ENCODE measurements at places on chromosomes 16 and 17.
A peak's percentile ranks its signal among the peaks of the same experiment; 100 is the strongest.

DNA sequence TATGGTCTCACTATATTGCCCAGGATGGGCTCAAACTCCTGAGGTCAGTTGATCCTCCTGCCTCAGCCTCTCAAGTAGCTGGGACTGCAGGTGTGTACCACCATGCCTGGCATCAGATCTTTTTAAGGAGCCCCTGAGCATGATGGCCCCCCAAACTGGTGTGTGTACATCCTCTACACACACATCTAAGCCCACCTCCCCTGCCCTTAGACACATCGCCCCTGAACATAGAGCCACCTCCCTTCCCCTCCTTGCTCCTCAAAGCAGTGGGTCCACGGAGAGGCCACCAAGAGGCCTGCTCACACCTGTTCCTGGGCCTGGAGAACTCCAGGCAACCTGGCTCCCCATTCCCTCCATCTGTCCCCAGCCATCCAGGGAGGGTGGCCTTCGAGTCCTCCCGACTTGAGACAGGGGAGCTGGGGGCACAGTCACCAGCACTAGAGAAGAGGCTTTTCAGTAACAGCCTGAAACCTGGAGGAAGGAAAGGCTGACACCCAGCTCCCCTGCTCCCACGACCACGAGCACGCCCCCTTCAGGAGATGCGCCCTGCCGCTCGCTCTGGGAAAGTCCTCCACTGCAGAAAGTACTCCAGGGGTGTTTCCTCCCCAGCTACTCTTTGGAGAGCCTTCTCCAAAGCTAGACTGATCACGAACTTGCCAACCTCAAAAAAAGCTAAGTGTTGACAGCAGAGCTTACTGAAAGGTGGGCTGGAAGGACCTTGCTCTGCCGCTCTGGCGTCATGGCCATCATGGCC is 12.6 kb upstream of the PRR29 start:
- no peak for DNase-seq

DNA sequence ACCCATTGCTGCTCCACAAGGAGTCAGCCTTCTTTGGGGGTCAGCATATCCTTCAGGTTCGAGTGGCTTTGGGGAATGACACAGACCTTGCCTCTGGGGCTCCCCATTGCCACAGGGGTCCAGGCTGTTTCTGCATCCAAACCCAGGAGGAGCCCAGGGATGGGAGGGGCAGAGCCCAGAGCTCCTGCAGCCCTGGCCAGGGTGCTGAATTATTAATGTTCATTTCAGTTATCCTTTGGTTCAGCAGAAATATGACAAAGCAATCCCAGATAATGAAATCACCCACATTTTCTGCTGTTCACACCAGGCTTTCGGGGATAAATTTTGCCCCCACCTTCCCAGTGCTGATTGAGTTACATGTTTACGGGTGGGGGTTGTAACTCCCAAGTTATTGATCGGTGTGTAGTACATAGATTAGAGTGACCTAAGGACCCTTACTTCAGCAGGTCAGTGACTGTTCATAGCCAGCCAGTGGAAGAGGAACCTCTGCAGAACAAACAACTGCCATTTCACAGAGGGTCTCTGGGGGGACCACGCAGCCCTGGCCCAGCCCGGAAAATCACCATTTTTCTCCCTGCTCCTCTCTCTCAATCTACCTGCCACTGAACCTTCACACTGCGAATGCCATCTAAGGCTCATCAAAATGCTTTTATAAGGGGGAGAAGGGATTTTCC is 240.3 kb upstream of the N4BP1 start:
- DNase-seq = no peak

- no peak for DNase-seq
These were observed 50.4 kb downstream of the AIPL1 start for GRCh38 chr17:6384481-6384880.

- DNase-seq = no peak
These were observed 24.2 kb downstream of the CRISPLD2 start for GRCh38 chr16:84844049-84844350.

GRCh38 chr17:66412857-66413558 is 110.6 kb downstream of the PRKCA start:
- DNase-seq = no peak

GRCh38 chr16:60304720-60305119 is 1570.6 kb upstream of the GOT2 start:
- no peak for DNase-seq

- no peak for DNase-seq
These were observed 2.8 kb downstream of the IRX5 start for GRCh38 chr16:54933281-54934011.

GRCh38 chr17:78356101-78356713 is 3.7 kb downstream of the SOCS3 start:
- DNase-seq = peak; percentile 88

GRCh38 chr16:2585651-2586081 is 47.8 kb downstream of the PDPK1 start:
- DNase-seq = no peak

GRCh38 chr16:89711601-89712273 is 9.0 kb downstream of the VPS9D1 start:
- DNase-seq = peak; percentile 89

DNA sequence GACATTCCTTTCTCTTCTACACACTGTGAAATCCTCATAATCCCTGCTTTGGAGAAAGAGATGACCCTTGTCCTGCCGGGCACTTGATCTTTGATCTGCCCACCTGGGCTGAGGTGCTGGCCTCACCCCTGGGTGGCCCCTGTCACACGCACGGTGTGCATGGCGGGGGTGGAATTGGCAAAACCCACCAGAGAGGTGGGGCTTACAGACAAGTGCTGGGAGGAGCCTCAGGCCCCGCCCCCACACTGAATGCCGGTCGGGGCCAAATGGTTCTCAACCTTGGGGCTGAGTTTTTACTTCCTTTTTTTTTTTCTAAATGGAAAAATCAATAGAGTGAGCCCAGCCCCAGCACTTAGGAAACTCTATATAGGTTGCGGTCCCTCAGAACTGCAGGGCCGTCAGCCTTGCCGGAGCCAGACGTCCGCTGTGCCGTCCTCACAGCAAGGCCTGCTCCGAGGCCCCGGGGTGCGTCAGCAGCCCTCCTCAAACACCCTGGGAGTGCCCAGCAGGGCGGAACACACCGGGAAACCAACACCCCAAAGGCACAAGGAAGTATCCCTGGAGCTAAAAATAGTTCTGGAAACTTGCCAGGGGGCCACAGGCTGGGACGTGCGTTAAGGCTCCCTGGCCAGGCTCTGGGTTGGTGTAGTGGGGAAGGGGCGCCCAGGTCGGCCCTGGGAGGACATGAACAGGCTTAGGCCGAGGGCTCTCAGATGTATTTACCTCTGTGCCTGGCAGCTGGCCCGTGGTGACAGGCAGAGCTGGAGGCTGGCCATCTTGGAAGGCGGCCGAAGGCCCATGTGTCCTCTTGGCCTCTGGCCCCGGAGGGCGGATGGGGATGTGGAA is 11.0 kb downstream of the GPRC5C start:
- DNase-seq = no peak

DNA sequence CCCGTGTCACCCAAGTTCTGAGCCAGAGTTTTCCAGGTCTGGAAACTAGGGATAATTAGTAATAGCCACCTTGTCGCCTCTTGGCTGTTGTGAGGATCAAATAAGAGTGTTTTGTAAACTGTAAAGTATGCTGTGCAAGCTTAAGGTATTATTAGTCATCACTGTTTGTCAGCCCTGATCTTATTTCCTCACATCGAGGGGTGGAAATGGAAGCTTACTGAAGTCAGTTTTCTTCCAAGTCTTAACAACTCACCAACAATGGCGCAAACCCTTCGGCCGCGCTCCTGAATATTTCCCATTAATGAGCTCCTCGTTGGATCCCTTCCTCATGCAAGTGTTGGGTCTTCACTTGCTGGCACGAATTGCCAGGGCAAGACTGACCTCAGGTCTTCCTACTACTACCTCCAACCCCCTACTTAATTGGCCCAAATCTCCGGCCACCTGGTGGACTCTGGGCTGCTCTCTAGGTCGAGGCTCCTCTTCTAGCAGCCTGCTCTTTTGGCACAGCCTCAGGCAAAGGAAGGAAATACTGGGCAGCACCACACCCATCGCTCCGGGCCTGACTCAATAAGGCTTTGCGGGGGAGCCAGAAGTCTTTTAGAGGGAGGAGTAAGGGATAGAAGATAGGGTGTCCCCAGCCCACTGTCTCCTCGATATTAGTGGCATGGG is 885 bp upstream of the SLC35B1 start:
- no peak for DNase-seq

GRCh38 chr17:67435122-67435521 is 58.0 kb downstream of the PITPNC1 start:
- DNase-seq = peak; percentile 46

- no peak for DNase-seq
These were observed 164.0 kb downstream of the PHKB start for GRCh38 chr16:47625115-47625567.

GRCh38 chr16:57801809-57802340 is 416 bp downstream of the KIFC3 start:
- no peak for DNase-seq

GRCh38 chr16:14069818-14070217 is 1.3 kb upstream of the MRTFB start:
- DNase-seq = no peak

DNA sequence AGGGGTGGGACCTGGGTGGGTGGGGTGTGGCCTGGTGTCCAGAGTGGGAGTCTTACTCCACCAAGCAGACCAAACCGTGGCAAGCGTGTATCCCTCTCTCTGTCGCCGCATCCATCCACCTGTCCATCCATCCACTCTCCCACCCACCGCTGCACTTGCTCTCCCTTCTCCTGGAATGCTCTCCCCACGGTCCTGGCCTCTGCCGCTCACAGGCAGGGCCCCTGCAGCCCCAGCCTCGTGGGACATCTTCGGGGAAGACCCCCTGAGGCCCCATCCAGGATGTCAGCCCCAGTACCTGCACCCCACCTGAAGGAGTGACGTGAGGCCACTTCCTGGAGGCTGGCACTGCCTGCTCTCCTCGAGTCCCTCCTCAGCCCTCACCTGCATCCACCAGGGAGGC is 189.5 kb upstream of the GSE1 start:
- no peak for DNase-seq

- DNase-seq = no peak
These were observed 120.0 kb downstream of the IRF8 start for GRCh38 chr16:86018941-86019340.

DNA sequence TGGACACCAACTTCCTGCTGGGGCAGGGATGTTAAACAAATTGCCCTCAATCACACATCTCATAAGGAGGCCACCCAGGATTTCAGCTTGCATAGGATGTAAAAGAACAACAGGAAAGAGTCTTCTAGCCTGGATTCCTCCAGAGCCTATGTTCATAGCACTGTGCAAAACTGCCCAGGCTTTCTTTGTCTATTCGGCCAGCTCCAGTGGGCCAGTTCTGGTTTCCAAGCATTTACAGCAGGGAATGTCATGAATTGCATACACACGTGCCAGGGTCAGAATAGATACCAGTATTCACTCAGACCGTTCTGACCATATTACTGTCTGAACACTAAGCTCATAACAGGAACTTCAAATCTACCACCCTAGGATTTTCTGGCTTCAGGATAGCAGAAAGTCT is 273.2 kb downstream of the CDH8 start:
- DNase-seq = no peak

GRCh38 chr16:50523710-50524109 is 24.5 kb upstream of the NKD1 start:
- no peak for DNase-seq

- no peak for DNase-seq
These were observed 8.3 kb upstream of the GALK1 start for GRCh38 chr17:75773121-75773807.

DNA sequence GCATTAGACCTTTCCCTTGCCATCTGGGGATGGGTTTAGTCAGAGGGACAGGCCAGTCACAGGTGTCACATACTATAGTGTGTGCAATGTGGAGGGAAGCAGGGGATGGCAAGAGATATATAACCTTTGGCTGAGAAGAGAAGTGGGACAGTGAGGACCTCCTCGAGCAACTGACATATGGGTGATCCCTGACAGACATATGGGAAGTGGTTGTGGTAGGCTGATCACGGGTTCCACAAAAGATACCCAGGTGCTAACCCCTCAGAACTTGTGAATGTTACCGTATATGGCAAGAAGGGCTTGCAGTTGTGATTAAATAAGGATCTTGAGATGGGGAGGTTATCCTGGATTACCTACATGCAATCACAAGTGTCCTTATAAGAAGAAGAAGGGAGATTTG is 188.1 kb upstream of the MPHOSPH6 start:
- no peak for DNase-seq

DNA sequence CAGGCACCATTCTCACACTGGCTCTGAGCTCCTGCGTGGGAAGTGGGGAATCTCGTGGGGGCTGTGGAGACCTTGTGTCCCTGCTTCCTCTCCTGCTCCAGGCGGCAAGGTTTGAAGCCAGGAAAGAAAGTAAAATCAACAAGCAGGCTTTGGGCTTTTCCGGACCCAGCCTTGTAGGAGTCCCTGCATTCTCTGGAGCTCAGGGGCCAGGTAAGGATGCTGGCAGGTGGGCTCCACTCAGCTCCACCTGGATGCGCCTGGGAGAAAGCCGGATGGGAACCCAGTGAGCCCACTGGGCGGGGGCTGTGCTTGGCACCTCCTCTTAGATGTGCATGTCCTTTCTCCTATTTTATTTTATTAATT is 362.5 kb downstream of the SEC14L1 start:
- no peak for DNase-seq

- no peak for DNase-seq
These were observed 31.5 kb downstream of the SMURF2 start for GRCh38 chr17:64630309-64631223.

GRCh38 chr16:3029491-3030221 is 5.8 kb downstream of the THOC6 start:
- peak; percentile 45 for DNase-seq

DNA sequence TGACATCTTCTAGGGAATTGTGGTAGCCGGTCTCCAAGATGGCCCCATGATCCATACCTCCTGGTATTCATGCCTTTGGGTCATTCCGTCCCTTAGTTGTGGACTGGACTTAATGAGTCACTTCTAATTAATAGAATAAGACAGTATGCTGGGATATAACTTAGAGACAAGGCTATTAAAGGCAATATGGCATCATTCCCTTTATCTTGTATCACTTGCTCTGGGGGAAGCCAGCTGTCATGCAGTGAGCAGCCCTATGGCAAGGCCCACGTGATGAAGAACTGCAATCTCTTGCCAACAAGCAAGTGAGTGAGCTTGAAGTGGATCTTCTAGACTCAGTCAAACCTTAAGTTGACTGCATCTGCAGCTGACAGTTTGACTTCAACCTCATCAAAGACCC is 97.8 kb upstream of the MED13 start:
- DNase-seq = no peak

- DNase-seq = no peak
These were observed 448.5 kb downstream of the SOX9 start for GRCh38 chr17:72569148-72569946.
